Thoracic aorta (tissue), 2 donors: ENCODE measurements at places on chromosomes 3 and 15. TPM values are rescaled to one million over a fixed set of nuclear protein-coding genes. Genes with fewer than 3 reads are reported as not detected.

DNA sequence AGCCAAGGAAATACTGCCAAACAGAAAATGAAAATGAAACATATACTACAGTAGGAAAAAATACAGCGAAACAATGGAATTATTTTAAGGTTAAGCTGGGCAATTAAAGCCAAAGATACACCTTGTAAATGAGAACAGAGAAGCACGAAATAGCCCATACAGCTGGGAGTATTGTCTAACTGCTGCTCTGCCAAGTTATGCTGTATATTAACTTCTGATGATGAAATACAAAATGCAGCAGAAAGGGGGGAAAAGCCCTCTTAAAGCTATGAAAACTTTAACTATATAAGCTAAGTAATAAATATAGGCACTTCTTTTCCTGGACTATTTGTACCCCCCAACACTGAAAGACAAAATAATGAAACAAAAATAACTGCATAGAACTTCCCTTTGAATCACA is 449.0 kb downstream of the FOXP1 start:
- H3K27ac ChIP-seq = peak overlapping the region; percentile 75
- H3K4me1 ChIP-seq = peaks cover 14% of the 10 kb centered on the region

The PTH1R gene
- total RNA-seq = 8.9 TPM

DNA sequence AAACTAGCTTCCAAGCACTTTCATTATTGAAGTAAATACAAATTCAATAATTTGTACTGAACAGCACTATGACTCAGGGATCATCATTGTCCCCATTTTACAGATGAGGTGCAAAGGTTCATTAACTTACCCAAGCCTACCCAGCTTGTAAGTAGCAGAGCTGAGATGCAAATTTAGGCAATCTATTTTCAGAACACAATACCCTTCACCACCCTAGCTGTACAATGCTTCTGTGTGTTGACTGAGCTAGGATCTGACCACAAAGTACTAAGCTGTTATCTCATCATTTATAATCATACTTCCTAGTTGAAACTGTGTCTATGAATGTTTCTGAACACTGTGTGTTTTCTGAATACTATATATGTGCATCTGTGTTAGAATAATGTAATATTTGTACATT is 3.2 kb upstream of the ILDR1 start:
- no peak overlapping the region for H3K27ac ChIP-seq
- H3K27me3 ChIP-seq = no peaks in the 10 kb centered on the region
- H3K36me3 ChIP-seq = no peaks in the 10 kb centered on the region
- H3K4me1 ChIP-seq = no peaks in the 10 kb centered on the region

The BFSP2 gene
- total RNA-seq = not detected

The ACKR4 gene
- total RNA-seq = 13.5 TPM

- peaks cover 8% of the 10 kb centered on the region for H3K4me1 ChIP-seq
- H3K27me3 ChIP-seq = no peaks in the 10 kb centered on the region
- no peak overlapping the region for H3K4me3 ChIP-seq
- H3K36me3 ChIP-seq = no peaks in the 10 kb centered on the region
- H3K27ac ChIP-seq = no peak overlapping the region
These were observed 963.4 kb downstream of the ROBO1 start for GRCh38 chr3:78804251-78805037.

DNA sequence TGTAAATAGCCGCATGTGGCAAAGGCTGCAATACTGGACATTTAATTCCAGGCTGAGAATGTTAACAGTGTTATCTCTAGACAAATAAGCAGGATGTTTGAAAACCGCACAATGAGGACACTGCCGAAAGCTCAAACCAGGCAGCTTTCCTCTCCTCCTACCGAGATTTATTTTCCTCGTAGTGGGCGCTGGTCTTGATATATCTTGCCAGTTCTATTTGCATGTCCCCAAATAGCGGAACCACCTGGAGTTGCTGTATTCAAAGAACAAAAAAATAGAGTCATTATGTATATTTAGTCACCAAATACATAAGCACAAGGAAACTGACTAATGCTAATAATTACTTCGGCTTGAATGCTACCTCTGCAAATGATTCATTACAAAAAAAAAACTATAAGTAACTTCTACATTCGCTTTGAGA is 46.5 kb downstream of the CYFIP1 start:
- no peak overlapping the region for H3K27ac ChIP-seq
- no peak for DNase-seq
- H3K4me3 ChIP-seq = no peak overlapping the region
- H3K27me3 ChIP-seq = no peaks in the 10 kb centered on the region
- H3K36me3 ChIP-seq = peaks cover 50% of the 10 kb centered on the region

The ZFAND6 gene
- total RNA-seq = 80.0 TPM

DNA sequence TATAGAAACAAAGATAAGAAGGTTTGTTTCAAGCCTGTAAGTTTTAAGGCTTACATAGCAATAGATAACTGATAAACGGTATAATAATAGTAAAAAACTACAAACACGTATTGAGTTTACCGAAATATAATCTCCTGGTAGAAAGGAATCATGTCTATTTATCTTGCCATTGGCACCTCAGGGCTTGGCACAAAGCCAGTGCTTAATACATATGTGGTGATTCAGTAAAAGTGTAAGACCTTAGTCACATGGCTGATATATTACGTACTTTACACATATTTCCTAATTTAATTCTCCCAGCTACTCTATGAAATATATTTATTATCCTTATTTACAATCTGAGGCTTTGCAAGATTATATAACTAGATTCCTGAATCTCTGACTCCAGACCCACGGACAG is 32.0 kb upstream of the SLCO3A1 start:
- no peaks in the 10 kb centered on the region for H3K27me3 ChIP-seq
- no peak overlapping the region for H3K27ac ChIP-seq
- no peaks in the 10 kb centered on the region for H3K4me1 ChIP-seq
- no peak overlapping the region for H3K4me3 ChIP-seq

The SLC7A14 gene
- total RNA-seq = not detected

The BTD gene
- 23.3 TPM for total RNA-seq

GRCh38 chr3:5017925-5018531 is 38.8 kb downstream of the BHLHE40 start:
- H3K36me3 ChIP-seq = no peaks in the 10 kb centered on the region
- no peaks in the 10 kb centered on the region for H3K27me3 ChIP-seq
- H3K4me3 ChIP-seq = no peak overlapping the region
- H3K27ac ChIP-seq = peak overlapping the region; percentile 25

DNA sequence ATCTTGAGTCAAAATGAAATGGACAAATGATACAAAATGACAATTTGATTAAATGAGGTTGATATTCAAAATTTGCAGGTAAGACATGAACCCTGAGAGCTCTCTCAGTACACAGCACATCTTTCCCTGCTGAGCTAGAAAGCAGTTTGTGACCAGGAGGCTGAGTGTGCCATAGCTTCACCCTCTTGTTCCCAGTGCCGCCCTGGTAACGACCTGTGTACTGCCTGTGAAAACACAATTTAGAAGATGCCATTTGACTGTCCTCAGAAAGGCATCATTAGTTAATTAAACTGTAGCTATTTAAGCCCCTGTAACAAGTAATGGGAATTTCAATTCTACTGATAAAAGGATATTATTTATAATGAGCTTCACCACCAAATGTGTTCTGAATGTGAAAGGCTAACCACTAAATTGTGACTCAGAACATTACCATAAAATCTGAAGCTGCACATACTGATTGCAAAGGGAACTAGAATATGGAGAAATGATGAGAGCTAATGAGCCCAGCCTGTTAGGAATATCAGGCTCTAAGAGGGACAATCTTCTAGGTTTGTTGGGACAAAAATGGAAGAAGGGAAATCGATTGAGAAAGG is 212.9 kb upstream of the ARPP21 start:
- no peak overlapping the region for H3K4me3 ChIP-seq
- H3K4me1 ChIP-seq = peaks cover 13% of the 10 kb centered on the region
- DNase-seq = no peak
- no peaks in the 10 kb centered on the region for H3K27me3 ChIP-seq
- H3K27ac ChIP-seq = no peak overlapping the region

DNA sequence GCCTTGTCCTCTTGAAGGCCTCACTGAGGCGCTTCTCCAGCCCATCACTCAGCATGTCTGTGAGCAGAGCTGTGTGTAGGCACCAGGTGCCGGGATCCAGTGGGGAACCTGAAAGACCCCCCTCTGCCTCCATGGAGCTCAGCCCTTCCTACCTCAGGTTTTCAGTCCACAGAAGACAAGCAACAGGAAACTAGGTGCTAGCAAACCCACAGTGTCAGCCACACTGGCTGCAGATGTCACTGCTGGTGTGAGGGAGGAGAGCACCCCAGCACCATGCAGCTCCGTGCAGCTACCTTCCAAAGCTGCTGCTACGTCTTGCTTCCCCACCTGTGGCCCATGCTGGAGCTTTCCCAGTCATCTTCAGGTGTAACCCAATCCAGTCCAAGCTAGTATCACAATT is 17.9 kb downstream of the PSTPIP1 start:
- H3K27ac ChIP-seq = no peak overlapping the region
- DNase-seq = no peak
- no peak overlapping the region for H3K4me3 ChIP-seq
